ENCODE measurements at places on chromosomes 5 and 9. TPM values are rescaled to one million over a fixed set of nuclear protein-coding genes. Genes with fewer than 3 reads are reported as not detected.

The SLC46A2 gene
- total RNA-seq: not detected

The PCDHA1 gene
- not detected for total RNA-seq

The PDE6A gene
- not detected for total RNA-seq

The FBP2 gene
- total RNA-seq: not detected

The PIP5KL1 gene
- 16.4 TPM for total RNA-seq

The PALM2AKAP2 gene
- 2.9 TPM for total RNA-seq

The C9orf50 gene
- not detected for total RNA-seq

The SHISAL2B gene
- not detected for total RNA-seq

Data from cardiac atrium fibroblast (primary cell).